ENCODE measurements at places on chromosomes 3 and 15.

- no peak for DNase-seq
Measured at GRCh38 chr3:196996454-196997265, 28.0 kb upstream of the PIGZ start.

- no peak for DNase-seq
Measured at GRCh38 chr3:29757054-29757777, 476.3 kb downstream of the RBMS3 start.

DNA sequence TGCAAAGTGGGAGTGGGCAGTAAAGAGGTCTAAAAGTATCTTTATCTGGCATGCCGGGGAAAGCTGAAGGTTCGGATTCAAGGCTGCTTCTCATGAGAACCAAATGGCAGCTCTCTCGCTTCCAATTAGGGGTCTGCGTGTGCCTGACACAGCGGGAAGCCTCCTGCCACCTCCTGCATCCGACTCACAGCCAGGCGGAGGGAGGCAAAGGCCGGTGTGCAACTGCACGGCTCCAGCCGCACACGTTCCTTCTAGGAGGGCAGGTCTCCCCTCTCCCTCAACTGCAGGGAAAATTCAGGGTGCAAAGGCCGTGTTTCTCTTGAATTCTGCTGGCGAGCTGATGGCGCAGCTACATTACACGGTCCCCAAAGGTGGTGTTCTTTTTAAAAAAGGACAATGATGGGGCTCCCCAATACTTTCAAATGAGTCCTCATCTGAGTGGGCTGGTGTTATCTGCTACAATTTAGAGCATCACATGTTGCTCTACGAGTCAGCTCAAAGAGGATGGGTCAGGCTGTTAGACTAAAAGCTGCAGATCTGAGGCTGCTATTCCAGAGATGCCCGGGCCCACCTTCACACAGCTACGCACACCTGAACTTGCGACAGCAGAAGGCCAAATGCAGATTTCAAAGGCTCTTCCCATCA, 226.6 kb downstream of the ADAMTS17 start:
- DNase-seq, result no peak

GRCh38 chr3:6807967-6808588, 52.8 kb upstream of the GRM7 start:
- no peak for DNase-seq

- no peak for DNase-seq
Measured at GRCh38 chr15:42800731-42801474, 64.0 kb upstream of the CDAN1 start.

DNA sequence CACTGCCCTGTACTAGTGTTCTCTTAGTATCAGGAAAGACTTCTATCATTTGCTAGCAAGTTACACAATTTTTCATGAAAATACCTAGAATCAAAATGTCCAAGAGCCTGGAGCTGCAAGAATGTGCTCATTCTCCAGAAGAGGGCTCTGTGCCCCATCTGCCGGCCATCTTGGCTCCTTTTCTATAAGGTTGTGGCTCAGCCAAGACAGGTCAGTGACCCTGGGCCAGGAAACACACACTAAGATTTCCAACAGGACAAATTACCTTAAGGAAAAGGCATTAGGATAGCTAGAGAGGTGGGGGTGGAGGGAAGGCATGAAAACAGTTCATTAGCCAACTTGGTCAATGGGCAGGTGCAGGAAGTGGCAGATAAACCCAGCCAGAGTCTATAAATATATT, 20.7 kb downstream of the TIMP4 start:
- DNase-seq, result no peak

DNA sequence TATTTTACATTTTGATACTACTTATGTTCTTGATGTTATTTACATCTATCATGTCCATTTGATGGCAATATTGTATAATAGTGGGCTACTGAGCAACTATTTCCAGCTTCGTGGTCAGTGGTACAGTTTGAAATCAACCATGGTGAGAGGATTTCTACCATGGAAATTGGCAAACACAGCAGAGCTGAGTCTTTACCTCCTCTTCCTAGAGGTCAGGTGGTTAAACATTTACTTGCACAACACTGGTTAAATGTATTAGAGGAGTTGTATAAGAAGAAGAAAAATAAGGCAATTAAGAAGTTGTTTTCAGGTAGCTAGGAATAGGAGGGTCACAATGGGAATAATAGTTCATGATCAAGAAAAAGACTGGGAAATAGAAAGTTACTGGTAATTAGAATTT, 7.2 kb upstream of the PPM1L start:
- DNase-seq, result no peak

GRCh38 chr3:146521394-146521793, 23.0 kb downstream of the PLSCR1 start:
- DNase-seq, result no peak

DNA sequence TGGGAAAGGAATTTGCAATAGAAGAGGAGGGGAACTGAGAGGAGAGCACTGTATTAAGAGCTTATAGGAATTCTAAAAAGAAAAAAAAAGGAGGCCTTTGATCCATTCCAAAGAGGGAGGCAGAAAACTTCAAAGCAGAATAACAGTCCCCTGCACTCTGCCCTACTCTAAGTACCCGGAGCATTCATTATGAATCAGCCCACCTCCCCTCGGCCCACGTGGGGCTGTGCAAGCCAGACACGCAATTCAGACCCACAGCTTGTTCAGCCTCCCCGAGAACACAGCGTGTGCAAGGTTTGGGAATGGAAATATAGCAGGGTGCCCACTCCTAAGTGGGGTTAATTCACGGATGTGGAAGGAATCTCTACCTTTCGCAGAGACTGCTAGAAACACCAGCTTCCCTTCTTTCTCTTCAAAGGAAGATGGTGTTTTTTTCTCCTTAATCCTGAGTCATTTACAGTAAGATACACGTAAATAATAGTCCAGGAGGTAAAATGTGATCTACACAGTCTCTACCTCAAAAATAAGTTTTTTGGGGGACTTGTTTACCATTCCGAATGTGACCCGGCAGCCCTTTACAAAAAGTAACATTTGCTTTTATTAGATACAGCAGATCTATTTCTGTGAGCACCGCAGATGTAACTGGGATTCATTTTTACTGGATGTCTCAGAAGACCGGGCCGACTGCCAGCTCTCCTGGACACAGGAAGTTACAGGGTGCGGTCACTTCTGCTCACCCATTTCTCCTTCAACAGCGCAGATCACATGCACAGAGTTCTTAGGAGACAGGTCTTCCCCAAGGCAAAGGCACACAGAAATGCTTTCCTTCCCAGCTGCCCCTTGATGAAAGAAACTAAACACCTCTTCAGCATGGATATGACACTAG, 768.5 kb upstream of the CFAP20DC start:
- DNase-seq, result no peak

- DNase-seq, result no peak
Measured at GRCh38 chr3:172577987-172578570, 54.8 kb upstream of the TNFSF10 start.

- DNase-seq, result no peak
Measured at GRCh38 chr15:48477795-48478360, 146.6 kb downstream of the DUT start.

DNA sequence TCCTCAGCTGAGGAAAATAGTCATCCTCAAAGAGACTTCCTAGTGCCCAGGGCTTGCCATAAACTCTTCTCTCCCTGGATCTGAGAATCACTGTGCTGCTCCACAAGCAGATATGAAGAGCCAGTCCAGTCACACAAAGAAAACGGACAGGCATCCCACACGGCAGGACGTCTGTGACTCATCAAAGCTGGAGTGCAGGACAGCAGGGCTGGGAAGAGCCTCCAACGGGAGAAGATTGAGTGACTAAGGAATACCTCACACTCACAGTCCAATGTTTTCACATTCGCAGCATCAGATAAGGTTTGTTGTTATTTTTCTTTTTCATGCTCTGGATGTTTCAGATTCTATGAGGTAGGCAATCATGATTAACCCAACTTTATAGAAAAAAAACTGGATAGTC, 57.8 kb downstream of the NEK10 start:
- no peak for DNase-seq

- no peak for DNase-seq
Measured at GRCh38 chr3:80192936-80193335, 425.1 kb upstream of the ROBO1 start.

DNA sequence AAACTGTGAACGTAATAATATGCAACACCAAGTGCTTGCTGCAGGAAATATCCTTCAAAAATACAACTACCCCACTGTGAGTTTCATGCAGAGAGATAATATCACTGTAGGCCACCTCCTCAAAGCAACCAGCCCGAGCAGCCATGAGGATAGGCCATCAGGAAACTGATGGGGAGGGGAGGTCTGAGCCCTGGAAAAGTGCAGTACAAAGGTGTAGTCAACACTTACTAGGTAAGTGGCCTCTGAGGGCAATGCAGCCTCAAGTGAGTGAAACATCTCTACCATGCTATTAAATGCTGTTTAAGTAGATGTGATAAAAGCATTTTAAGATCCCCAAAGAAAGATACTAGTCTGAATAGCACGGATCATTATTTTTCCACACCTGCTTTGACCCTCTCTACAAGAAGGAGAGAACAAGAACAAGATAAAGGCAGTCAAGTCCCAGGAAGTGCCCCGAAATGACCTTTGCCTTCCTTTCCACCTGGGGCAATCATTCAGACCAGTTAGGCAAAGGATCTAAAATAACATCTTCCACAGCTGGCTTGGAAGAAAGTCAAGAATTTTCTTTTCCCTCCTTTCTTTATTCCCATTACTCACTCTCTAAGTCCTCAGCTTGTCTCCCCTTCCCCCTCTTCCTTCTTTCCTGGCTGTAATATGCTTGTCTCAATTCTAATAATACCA, 62.8 kb downstream of the FMN1 start:
- no peak for DNase-seq

DNA sequence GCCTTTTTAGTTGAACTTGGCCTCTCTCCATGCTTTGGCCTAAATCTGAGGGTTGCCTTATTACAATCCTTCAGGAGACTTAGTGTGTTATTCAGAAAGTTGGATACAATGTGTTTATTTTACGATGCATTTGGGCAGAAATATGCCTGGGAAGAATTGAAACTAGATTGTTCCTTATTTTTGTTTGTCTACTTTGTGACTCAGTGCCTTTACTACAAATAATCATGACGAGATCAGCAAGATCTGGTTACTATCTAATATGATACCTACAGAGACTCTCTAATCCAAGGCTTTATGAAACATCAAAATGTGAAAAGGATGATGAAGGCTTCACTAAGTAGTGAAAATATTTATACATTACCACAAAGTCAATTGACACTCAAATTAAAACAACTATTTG, 82.2 kb downstream of the RBMS3 start:
- no peak for DNase-seq

- DNase-seq, result no peak
Measured at GRCh38 chr3:27504749-27505148, 20.6 kb upstream of the SLC4A7 start.

GRCh38 chr3:62193586-62194345, 179.6 kb downstream of the FEZF2 start:
- DNase-seq, result no peak

GRCh38 chr3:70028361-70028760, 28.8 kb downstream of the SAMMSON start:
- no peak for DNase-seq

DNA sequence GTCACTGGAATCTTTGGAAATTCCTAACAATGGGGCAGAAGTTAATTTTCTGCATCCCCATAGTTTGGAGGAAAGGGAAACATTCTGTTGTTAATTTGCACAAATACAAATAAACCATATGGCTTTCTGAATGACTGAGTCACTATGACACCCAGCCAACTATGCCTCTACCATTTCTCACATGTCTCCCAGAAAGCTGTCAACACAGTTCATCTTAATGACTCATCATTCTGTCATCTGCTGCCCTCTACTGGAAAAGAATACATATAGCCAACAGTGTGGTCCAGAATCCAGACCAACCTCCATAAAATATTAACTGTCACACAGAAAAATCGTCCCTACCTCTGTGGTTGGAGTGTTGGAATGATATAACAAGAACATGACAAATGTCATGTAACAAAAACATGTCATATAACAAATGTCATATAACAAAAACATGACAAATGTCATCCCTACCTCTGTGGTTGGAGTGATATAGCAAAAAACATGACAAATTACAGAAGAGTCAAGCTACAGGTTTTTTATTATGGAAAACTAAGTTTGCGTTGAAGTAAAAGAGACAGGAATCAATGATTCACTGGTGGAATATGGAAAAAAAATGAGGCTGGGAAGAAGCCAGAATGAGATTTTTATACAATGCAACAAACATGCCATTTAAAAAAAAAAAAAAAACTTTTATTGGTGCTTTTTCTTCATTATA, 47.7 kb upstream of the GYG1 start:
- DNase-seq, result peak; percentile 28

GRCh38 chr3:33438881-33439545, 1.2 kb downstream of the UBP1 start:
- no peak for DNase-seq

DNA sequence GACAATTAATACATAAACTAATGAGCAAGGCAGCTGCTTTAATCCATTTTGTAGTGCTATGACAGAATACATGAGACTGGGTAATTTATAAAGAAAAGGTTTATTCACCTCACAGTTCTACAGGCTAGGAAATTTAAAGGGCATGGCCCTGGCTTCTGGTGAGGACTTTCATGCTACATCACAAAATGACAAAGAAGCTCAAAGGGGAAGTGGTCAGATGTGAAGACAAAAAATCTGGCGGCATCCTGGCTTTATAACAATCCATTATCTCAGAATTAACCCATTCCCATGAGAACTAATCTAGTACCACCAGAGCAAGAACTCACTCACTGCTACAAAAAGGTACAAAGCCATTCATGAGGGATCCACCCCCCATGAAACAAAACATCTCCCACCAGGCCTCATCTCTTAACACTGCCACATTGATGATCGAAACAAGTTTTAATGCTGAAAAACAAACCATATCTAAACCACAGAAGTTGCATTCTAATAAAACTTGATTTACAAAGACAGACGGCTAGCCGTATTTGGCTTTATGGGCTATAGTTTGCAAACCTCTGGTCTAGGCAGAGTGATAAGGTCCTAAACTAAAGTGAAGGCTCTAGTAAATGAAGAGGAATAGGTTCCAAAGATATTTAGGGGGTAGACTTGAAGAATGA, 44.2 kb downstream of the GSK3B start:
- no peak for DNase-seq

- no peak for DNase-seq
Measured at GRCh38 chr15:89121414-89121813, 33.2 kb downstream of the ABHD2 start.

DNA sequence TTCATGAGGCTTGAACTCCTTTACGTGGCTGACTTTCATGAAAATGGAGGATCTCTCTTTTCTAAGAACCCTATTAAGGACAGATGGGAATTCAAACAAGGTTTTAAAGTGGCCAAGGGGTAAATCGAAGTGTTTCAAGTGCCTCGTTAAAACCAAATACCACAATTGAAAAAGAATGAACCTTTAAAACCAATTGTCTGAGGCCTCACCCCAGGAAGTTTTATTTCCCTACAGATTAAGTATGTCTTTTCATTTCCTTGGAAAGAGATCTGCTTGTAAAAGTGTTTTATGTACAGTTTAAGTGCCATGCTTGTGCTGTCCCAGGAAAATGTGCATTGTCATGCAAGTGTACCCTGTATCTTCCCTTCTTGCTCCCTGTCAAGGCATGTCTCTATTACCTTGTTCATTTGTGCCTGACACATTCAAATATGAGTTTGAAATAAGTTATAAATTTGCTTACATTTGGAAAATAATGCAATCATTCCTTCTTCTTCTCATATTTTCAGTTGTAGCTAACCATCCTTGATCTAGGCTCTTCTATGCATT, 138.7 kb downstream of the ZPLD1 start:
- DNase-seq, result no peak

- no peak for DNase-seq
Measured at GRCh38 chr3:14810801-14811661, 7.7 kb upstream of the FGD5 start.

Data from GM06990 (cell line).